Central memory CD8-positive, alpha-beta T cell (primary cell): ENCODE measurements at places on chromosomes 2 and 18.
A peak's percentile ranks its signal among the peaks of the same experiment; 100 is the strongest.

DNA sequence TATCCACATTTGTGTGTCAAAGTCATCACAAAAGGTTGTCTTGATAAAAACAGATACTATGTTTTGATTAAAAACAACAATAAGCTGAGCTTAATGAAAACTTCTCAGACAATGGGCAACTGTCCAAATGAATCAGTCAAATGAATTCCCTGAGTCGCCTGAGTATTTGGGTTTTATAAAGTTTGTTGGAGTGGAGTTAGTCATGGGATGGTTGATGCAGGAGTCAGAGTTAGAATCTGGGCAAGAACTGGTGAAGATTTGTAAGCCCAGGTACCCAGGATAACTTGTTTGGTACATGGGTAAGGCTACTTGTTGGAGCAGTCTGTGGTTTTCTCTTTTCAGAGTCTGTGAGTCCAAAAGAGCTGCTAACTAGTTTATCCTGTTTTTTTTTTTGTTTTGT is 34.4 kb upstream of the RAPGEF4 start:
- DNase-seq = no peak

- DNase-seq = no peak
Measured at GRCh38 chr2:62369541-62370202, 136.3 kb downstream of the TMEM17 start.

GRCh38 chr2:106037262-106037661 is 156.8 kb downstream of the UXS1 start:
- DNase-seq = no peak

DNA sequence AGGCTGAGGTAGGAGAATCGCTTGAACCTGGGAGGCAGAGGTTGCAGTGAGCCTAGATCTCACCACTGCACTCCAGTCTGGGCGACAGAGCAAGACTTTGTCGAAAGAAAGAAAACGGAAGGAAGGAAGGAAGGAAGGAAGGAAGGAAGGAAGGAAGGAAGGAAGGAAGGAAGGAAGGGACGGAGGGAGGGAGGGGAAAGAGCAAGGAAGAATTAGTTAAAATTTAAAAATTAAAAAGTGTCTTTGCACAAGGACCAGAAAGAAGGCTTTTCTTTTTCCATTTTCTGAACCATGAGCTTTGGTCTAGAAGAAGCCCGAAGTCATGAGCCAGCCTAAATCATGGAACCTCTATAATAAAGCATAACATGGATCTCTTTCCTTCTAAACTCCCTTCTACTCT is 138.2 kb upstream of the DNAJC10 start:
- DNase-seq = no peak

GRCh38 chr2:27023740-27024139 is 9.0 kb upstream of the TMEM214 start:
- DNase-seq = no peak

GRCh38 chr2:225494100-225494459 is 94.6 kb downstream of the NYAP2 start:
- DNase-seq = no peak

GRCh38 chr2:11912980-11913379 is 166.5 kb downstream of the LPIN1 start:
- DNase-seq = no peak

GRCh38 chr2:66113988-66114625 is 320.8 kb upstream of the MEIS1 start:
- no peak for DNase-seq

DNA sequence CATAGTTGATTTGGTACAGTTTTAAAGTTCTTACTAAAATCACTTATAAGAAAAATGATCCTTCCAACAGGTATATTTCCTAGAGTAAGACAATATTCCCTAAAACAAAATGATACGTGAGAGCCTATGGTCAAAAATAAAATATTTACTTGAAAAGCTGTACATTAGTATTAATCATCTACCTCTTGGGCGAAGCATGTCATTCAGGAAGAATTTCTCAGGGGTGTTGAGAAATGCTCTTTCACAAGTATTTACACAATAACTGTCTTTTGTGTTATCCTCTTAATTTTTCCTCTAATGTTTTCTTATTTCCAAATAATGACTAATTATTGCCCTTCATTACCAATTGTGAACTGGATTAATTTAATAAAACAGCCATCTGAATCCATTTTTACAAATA is 466.3 kb downstream of the SATB2 start:
- no peak for DNase-seq

- DNase-seq = no peak
Measured at GRCh38 chr2:134773335-134773734, 54.5 kb upstream of the TMEM163 start.

DNA sequence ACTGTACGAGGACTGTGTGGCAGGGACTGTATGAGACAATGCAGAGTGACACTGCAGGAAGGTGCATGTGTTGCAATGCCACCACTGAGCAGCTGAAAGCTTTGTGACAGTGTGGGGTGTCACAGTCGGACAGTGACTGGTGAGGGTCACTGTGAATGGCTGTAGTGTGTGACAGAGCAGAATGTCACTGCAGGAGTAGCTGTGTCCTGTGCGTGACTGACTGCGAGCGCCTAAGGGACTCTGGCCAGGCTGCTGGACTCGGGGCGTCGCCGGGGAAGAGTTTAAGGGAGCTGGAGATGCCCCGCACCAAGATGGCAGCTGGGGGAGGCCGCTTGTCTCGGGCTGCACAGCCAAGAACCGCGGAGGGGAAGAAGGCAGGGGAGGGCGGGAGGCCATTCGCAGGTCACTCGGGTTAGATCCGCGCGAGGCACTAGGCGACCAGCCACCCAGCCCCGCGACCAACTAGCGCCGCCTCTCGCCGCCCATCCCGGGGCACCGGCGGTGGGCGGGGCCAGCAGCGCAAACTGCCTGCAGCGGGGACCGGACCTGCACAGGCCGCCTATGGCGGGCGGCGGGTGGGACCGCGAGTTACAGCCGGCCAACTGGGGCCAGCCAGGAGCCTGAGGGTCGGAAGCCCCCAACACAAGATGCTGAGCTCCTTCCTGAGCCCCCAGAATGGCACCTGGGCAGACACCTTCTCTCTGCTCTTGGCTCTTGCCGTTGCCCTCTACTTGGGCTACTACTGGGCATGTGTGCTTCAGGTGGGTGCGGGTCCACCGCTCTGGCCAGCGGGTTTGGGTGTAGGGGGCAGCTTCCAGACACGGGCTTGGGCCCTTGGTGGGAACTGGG is at the start of gene ABHD1:
Gene ABHD1 (plus strand): TSS at position 514 of the 849 bp plus-strand sequence. CDS start 134 bp downstream, at position 648.
- peak; percentile 37 for DNase-seq

- no peak for DNase-seq
Measured at GRCh38 chr2:186187854-186188253, 298.2 kb upstream of the ZC3H15 start.

GRCh38 chr2:142880279-142880678 is 2.8 kb downstream of the KYNU start:
- DNase-seq = no peak

GRCh38 chr2:199019898-199020507 is 437.7 kb downstream of the SATB2 start:
- DNase-seq = no peak

DNA sequence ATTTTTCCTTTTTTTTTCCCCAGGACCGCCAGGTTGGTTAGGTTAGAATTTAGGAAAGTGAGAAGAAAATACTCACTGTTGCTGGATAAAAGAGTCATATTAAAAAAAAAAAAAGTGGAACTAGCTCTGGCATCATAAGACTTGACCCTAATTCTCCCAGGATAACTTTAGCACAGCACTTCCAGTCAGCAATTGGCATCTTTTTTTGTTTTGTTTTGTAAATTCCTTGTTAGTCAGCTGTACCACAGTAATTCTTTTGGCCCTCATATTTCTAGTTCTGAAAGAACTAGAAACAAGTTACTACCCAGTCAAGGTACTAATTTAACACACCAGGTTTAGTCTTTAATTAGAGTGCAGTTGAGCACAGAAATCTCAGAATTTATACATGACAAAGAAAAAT is 873.5 kb upstream of the POU3F3 start:
- DNase-seq = no peak

DNA sequence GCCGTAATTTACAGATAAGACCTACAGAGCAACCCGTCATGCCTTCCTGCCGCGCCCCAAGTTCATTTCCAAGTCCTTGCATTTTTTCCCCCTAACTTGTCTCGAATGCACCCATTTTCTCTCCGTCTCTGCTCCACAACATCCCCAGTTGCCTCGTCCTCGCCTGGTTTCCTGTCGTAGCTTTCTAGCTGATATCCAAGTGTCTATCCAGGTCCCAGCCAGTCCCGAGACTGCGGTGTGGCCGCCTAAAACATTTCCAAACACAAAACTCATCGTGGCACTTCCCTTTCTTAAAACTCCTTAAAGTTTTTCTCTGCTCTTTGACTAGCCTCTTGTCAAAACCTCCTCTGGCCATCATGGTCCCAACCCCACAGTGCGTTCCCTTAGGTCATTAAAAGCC is 1.2 kb upstream of the BARD1 start:
- no peak for DNase-seq

- DNase-seq = peak; percentile 8
Measured at GRCh38 chr2:72023678-72024390, 123.8 kb downstream of the CYP26B1 start.

DNA sequence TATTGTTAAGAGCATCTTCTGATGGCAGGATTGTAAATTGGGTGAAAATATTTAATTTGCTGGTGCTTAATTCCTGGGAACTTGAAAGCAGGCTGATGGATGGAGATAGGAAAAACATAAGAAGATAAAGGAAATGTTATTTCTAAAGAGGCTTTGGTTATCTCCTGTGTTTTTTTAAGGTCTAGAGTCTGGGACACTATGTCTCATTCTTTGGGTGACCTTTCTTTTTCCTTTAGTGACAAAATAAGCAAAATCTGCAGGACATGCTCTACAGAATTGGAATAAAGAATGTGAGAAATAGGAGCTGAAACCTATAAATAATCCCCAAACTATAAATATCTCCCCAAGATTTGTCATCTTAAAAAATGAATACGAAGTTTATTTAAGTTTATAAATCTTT is 241.7 kb downstream of the DSC3 start:
- DNase-seq = no peak

DNA sequence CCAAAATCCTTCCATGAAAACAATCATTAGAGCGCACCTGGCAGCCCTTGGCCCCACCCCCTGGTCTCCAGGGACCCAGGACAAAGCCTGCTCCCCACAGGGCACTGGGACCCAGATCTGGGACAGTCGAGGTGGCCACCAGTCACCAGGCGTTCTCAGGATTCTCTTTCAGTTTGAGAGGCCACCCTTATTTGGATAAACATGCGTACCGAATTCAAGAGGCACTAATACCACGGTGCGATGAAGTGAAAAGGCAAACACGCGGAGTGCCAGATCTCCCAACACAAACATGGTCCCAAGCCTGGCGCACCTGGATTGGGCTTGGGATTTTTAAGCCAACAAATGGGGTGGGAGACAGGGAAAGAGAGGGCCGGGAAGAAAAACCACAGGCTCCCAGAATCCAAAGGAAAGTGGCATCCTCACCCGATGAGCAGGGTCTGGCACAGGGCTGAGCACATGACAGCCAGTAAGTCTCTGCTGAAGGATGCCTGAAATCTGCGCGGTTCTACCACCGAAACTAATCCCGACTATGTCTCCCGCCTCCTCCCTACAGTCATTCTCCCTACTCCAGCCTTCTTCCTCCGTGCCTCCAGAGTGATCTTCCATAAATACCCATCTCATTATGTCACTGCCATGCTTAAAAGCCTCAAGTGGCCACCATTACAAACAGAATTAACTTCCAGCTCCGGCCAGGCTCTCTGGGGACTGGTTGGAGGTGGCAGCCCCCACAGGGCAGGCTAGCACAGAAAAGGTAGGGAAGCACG is 60.9 kb upstream of the KLHL29 start:
- no peak for DNase-seq

DNA sequence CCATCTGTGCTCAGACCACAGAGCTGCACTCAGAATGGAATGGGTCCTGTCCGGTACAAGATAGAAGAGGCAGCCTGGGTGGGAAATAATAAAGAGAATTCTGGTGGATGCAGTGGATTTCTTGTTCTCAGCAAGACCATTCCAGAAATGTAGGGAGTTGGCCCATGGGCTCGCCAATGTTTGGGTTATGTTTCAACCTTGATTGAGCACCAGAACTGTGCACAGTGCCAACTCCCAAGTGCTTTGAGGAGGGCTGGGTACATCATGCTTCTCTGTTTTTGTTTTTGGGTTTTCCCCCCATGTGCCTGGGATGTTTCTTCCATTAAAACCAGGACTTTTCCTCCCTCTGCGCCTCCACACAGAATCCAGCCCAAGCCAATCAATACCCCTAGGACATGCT is 304.1 kb downstream of the TNS1 start:
- no peak for DNase-seq

DNA sequence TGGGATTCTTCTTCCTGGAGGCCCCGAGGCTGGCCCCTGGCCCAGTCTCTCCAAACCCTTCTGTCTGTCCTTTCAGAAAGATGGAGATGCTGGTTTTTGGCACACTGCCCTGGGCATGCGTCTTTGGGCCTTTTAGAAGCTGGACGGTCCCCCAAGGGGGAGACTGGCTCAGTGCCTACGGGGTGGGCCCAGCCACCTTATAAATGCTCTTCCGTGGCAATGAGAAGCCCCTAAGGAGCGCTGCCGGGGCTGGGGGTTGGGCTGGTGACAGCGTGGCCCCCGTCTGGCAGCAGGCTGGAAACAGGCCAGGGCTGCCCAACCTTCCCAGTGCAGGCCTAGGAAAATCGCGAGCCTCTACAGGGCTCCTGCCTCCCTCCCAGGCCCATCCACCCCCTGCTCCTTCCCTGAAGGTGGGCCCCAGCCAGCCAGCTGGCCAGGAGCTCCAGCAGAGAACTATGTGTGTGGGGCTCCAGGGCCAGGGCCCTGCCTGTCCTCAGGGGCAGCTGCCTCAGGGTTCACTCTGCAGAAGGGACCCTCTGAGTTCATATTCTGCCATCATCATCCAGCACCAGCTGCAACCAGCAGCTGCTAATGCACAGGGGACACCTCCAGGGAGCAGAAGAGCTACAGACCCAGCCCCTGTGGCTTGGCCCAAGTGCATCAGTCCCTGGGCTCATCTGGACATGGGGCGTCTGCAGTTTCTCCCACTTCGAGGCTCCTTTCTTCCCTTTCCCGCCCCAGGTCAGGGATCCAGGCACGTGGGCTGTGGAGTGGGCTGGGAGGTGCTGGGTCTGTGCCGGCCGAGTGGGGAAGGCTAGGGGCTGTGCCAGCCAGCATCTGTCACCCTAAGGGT is 107.6 kb upstream of the OTOS start:
- DNase-seq = peak; percentile 6

- DNase-seq = no peak
Measured at GRCh38 chr18:60147323-60147722, 225.3 kb downstream of the MC4R start.

GRCh38 chr2:229330952-229331351 is 59.9 kb upstream of the PID1 start:
- DNase-seq = no peak

GRCh38 chr18:11104307-11104706 is 45.1 kb downstream of the PIEZO2 start:
- no peak for DNase-seq
